ENCODE measurements at places on chromosomes 12 and 14. TPM values are rescaled to one million over a fixed set of nuclear protein-coding genes. Genes with fewer than 3 reads are reported as not detected.
A peak's percentile ranks its signal among the peaks of the same experiment; 100 is the strongest.

The SERPINA12 gene
- not detected for total RNA-seq

The WNT1 gene
- total RNA-seq: 1.2 TPM

DNA sequence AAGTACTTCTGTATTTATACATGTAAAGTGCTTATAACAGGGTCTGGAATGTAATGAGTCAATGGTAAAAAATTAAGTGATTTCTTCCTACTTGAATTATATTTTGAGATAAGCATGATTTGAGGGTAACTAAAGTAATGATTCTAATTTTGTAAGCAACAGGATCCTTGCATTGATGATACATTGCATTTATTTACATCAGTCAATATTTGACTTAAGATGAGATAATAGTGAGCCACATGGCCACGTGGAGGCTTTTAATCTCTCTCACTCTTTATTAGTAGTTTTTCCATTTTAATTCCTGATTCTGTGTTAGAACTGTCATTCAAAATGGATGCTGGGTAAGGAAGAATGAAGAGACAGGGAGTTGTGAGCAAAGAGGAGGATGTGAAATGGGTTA, 298.1 kb upstream of the PRICKLE1 start:
- DNase-seq: no peak
- H3K36me3 ChIP-seq: peaks cover 8% of the 10 kb centered on the region
- H3K27ac ChIP-seq: no peak overlapping the region
- H3K27me3 ChIP-seq: no peaks in the 10 kb centered on the region

- no peaks in the 10 kb centered on the region for H3K36me3 ChIP-seq
- no peak overlapping the region for H3K4me3 ChIP-seq
- H3K27me3 ChIP-seq: no peaks in the 10 kb centered on the region
Observed at GRCh38 chr12:67509666-67510386, 138.7 kb upstream of the DYRK2 start.

- no peak overlapping the region for H3K4me3 ChIP-seq
- H3K27me3 ChIP-seq: no peaks in the 10 kb centered on the region
- peak overlapping the region; percentile 62 for H3K27ac ChIP-seq
- no peaks in the 10 kb centered on the region for H3K36me3 ChIP-seq
- H3K4me1 ChIP-seq: no peaks in the 10 kb centered on the region
- DNase-seq: no peak
Observed at GRCh38 chr14:87161502-87161901, 831.5 kb downstream of the GALC start.

- DNase-seq: no peak
- H3K4me1 ChIP-seq: no peaks in the 10 kb centered on the region
- H3K27ac ChIP-seq: no peak overlapping the region
- H3K4me3 ChIP-seq: no peak overlapping the region
Observed at GRCh38 chr14:43249116-43249515, 1258.0 kb downstream of the FSCB start.

DNA sequence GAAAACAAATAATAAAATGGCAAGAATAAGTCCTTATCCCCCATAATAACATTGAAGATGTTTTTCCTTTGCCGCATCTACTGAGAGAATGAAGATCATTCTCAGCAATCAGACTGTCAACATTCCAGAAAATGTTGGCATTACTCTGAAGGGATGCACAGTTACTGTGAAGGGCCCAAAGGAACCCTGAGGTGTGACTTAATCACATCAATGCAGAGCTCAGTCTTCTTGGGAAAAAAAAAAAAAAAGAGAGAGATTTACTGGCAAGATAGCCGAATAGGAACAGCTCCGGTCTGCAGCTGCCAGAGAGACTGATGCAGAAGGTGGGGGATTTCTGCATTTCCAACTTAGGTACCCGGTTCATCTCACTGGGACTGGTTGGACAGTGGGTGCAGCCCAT, 41.3 kb upstream of the OR6J1 start:
- peaks cover 2% of the 10 kb centered on the region for H3K36me3 ChIP-seq
- no peak for DNase-seq
- H3K4me1 ChIP-seq: peaks cover 5% of the 10 kb centered on the region
- H3K27me3 ChIP-seq: peaks cover 4% of the 10 kb centered on the region
- H3K27ac ChIP-seq: no peak overlapping the region

DNA sequence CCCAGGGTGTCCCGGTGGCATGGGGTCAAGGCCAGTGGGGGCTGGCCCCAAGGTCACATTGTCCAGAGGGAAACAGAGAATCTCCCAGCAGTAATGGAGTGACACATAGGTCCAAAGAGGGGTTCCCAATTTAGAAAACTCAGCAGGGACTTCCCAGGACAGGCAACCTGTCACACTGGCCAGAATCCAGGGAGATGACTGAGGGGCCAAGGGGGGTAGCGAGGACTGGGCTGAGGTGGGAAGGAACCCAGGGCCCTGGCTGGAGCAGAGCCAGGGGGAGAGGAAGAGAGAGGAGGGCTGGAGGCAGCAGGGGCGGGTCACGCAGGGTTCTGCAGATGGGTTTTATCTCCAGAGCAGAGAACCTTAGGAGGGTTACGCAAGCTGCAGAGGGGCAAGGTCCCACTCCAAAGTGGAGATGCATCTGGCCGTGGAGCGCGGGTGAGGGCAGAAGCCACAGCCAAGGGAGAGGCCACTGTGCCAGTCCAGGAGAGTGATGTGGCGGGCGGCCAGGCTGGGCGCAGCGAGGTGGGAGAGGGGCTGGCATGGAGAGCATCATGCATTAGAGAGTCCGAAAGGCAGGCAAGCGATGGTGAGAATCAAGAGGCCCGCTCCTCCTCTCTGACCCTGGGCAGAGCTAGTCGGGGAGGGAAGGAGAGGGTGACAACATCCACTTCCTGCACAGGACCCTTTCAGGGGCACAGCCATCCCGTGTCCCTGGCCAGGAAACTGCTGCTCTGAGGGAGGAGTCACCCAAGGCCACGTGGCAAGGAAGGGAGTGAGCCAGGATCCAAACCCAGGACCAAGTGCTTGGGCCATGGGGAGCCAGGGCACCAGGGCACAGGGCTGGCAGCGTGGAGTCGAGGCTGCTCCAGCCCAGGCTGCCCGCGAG, 29.0 kb downstream of the NCOR2 start:
- no peak overlapping the region for H3K27ac ChIP-seq
- H3K4me1 ChIP-seq: peaks cover 33% of the 10 kb centered on the region
- no peak for DNase-seq
- no peaks in the 10 kb centered on the region for H3K27me3 ChIP-seq

- H3K27ac ChIP-seq: no peak overlapping the region
- H3K27me3 ChIP-seq: no peaks in the 10 kb centered on the region
- DNase-seq: no peak
- peaks cover 9% of the 10 kb centered on the region for H3K4me1 ChIP-seq
Observed at GRCh38 chr12:25323581-25323982, 72.9 kb upstream of the KRAS start.
